ENCODE measurements at places on chromosomes 3 and 15. TPM values are rescaled to one million over a fixed set of nuclear protein-coding genes. Genes with fewer than 3 reads are reported as not detected.

DNA sequence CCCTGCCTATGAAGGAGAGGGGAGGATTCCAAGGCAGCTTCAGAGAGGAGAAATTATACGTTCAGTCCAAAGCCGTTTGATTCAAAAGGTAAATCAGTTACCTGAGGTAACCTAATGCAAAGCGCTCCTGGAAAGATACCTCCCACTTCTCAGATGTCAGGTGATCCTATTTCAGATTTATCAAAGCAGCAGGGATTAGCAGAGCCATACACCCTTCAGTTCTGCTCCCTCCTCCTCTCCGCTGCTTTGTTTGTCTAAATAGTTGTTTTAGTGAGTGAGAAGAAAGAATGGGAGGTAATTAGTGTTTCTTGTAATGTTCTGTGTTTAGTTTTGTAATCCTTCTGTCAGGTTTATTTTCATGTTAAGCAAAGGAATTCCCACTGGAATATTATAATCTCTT, 81.1 kb downstream of the SOX14 start:
- H3K4me1 ChIP-seq = no peaks in the 10 kb centered on the region
- peaks cover 68% of the 10 kb centered on the region for H3K27me3 ChIP-seq
- no peaks in the 10 kb centered on the region for H3K36me3 ChIP-seq
- no peak for DNase-seq

DNA sequence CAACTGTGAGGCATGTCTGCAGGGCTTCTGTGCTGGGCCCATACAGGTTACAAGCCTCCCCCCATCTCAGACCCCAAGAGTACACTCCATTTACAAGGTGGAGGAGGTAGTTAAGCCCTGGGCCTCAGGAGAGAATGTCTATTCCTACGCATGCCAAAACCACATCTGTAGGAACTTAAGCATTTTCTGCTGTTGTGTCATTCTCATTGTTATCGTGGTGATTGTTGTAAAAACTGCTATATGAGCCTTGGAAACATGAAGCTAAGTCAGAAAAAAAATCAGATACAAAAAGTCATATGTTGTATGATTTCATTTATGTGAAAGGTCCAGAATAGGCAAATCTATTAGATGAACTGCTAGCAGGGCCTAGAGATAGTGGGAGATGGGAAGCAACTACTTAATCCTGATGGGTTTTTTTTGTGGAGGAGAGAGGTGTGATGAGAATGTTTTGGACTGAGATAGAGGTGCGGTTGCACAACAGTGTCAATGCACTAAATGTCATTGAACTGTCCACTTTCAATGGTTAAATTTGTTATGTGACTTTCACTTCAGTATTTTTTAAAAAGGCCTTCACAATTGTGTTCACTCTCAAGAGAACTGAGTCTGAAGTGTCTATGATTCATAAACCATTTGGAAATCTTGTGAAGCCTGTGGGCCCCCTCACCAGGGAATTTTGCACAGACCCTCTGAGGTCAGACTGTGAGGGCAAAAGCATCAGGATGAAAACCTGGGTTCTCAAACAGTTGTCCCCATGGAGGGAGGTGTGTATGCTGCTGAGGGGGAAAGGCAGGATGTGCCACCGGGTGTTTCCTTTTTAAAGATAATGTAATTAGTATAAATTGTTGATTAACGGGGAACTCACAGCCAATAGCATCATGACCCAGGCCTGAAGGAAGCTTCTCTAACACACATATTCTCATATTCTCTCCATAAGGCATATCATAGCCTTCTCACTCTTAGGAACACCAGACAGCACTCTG, 3.2 kb downstream of the RTP3 start:
- no peaks in the 10 kb centered on the region for H3K4me1 ChIP-seq
- no peaks in the 10 kb centered on the region for H3K36me3 ChIP-seq
- no peaks in the 10 kb centered on the region for H3K27me3 ChIP-seq
- H3K4me3 ChIP-seq = no peak overlapping the region

- no peaks in the 10 kb centered on the region for H3K27me3 ChIP-seq
- no peak overlapping the region for H3K27ac ChIP-seq
- peak; percentile 73 for DNase-seq
Observed at GRCh38 chr15:63288778-63289378, 11.5 kb downstream of the APH1B start.

DNA sequence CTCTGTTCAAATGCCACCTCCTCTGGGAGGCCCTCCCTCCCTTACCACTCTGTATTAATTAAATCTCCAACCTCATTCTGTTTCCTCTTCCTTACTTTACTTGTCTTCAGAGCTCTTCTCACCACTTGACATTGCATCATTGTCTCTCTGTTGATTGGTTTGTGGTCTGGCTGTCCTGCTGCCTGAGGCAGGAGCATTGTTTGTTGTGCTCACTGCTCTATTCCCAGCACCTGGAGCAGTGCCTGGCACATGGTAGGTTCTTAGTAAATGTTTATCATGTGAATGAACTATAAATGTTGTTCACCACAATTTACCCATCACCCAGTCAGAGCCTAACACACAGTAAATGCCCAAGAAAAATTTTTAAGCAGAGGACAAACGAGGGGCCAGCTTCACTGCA, 6.7 kb upstream of the BFSP2 start:
- H3K36me3 ChIP-seq = no peaks in the 10 kb centered on the region
- DNase-seq = no peak
- no peak overlapping the region for H3K4me3 ChIP-seq
- no peaks in the 10 kb centered on the region for H3K4me1 ChIP-seq
- no peak overlapping the region for H3K27ac ChIP-seq
- peaks cover 13% of the 10 kb centered on the region for H3K27me3 ChIP-seq

DNA sequence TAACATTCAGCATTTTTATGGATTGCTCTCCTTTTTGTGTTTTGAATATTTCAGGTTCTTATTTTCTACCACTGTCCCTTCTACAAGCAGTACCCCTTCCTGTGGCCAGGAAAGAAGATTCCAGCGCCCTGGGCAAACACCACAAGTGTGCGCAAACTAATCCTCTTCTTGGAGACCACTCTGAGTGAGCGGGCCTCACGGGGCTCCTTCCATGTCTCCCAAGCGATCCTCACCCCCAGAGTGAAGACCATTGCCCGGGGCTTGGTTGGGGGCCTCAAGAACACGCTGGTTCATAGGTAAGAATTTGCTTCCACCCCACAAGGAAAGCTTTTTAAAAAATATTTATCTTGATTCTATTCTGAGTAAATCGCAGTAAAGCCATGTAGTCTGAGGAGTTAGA, 118.7 kb upstream of the ZBED2 start:
- no peaks in the 10 kb centered on the region for H3K36me3 ChIP-seq
- no peak for DNase-seq

GRCh38 chr3:55296791-55297190, 190.3 kb downstream of the WNT5A start:
- no peak overlapping the region for H3K4me3 ChIP-seq
- no peaks in the 10 kb centered on the region for H3K4me1 ChIP-seq
- H3K36me3 ChIP-seq = no peaks in the 10 kb centered on the region
- DNase-seq = no peak

DNA sequence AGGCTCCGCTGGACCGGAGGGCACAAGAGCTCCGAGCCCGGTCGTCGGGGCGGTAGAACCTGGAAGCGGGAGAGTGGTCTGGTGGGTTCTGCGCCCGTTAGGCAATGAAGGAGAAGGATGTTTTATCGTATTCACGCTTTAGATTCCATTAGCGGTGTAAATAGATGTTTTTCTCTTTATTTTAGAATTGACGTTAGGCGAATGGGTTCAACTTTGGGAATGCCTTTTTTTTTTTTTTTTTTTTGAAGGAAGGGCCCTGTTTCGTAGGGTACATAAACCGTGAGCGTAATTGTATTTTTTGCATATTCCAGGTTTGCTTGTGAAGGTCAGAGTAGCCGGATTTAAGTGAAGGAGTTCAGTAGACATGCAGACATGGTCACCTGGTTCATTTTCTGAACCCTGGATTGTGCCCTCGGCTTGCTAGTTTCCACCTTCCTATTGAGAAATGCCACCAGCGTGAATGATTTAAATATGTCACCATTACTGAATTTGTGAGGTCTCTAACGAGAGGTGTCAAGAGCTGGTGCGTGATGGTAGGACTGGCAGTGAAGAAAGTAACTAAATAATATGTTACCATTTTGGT, 808 bp downstream of the RBM6 start:
- peak overlapping the region; percentile 76 for H3K4me3 ChIP-seq
- no peaks in the 10 kb centered on the region for H3K36me3 ChIP-seq
- H3K4me1 ChIP-seq = no peaks in the 10 kb centered on the region
- DNase-seq = no peak
- peak overlapping the region; percentile 87 for H3K27ac ChIP-seq

DNA sequence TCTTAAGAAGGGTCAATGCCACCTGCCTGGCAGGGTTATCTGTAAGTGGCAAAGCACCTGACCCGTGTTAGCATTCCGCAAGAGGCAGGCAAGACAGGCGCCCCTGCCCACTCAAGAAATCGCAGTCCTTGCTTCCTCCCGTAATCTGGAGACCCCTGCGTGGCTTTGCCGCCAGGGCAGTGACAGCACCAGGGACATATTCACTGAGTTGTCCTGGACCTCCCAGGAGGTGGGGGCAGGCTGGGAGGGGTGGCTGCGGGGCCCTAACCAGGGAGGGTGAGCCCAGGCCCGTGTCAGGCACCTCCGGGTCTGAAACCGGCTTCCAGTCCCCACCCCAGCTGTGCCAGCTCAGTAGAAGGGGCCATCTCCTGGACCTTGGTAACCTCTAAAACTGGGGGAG, 15.8 kb upstream of the SEC13 start:
- no peak overlapping the region for H3K4me3 ChIP-seq
- no peaks in the 10 kb centered on the region for H3K36me3 ChIP-seq
- DNase-seq = no peak
- H3K4me1 ChIP-seq = no peaks in the 10 kb centered on the region
- H3K27me3 ChIP-seq = peaks cover 5% of the 10 kb centered on the region
- H3K27ac ChIP-seq = no peak overlapping the region

GRCh38 chr3:57646723-57647122, 46.2 kb downstream of the DENND6A start:
- no peaks in the 10 kb centered on the region for H3K4me1 ChIP-seq
- no peaks in the 10 kb centered on the region for H3K36me3 ChIP-seq
- no peak overlapping the region for H3K27ac ChIP-seq
- peak; percentile 4 for DNase-seq

DNA sequence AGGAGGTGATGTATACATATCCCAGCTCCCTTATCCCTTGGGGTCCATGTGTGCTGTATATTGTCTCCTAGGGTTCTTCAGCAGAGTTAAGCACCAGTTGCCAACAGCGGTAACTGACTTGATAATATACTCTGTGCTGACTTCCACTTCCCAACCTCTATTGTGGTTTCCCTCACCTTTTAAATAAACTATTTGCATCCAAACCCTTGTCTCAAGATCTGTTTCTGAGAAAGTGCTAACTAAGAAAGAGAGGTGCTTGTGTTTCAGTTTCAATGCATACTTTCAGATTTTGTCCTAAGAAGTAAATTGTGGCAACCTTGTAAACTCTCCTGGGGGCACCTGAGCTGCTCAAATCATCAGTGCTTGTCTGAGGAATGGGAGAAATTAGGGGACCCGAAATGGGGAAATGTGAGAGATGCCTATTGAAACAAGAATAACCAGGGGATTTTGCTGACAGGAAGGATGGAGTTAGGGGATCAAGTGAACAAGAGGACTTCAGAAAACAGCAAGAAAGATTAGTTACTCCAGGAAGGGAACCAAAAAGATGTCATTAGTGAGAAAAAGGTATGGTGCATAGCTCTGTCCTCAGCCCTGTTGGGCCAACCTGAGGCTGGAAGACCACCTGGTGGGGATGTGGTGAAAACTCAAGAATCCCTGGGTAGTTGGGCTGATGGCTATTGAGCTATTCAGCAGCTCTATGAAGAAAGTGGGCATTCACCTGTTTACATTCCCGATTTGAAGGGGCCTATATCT, 50.9 kb upstream of the MRPL3 start:
- no peaks in the 10 kb centered on the region for H3K27me3 ChIP-seq
- no peaks in the 10 kb centered on the region for H3K36me3 ChIP-seq

GRCh38 chr3:146544929-146545528, 622 bp upstream of the PLSCR1 start:
- no peak for DNase-seq
- peaks cover 22% of the 10 kb centered on the region for H3K4me1 ChIP-seq
- peak overlapping the region; percentile 75 for H3K4me3 ChIP-seq
- no peaks in the 10 kb centered on the region for H3K27me3 ChIP-seq

DNA sequence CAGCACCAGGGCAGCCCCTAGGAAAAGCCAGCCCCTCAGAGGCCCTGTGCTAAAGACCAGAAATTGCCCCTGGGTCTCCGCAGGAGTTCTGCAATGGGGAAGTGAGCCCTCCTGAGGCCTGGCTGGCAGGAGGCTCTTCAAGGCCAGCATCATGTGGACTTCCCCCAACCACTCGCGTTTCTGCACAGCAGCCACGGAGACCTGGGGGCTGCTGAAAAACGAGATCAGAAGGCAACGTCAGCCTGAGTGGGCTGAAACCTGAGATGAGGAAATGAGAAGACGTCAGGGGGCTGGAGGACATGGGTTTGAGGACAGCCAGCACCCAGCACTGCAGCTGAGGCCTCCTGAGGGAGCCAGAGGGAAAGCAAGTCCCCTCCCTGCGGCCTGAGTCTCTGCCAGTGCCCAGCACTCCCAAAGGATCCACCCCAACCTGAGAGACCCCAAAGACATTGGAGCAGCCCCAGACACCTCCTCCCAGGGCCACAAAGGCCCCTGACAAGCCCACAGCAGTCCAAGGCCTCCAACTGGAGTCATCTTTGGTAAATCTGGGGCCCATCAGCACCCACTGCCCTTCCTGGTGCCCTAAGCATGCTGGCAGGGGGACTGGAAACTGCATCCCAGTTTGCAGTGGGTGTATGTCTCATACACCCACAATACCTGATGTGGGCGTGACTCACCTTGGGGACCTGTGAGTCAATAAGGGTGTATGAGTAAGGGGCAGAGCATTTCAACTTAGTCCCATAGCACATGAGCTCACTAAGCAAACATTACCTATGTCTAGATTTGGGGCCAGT, 29.2 kb upstream of the CYP11A1 start:
- no peak overlapping the region for H3K27ac ChIP-seq
- no peak for DNase-seq
- H3K4me1 ChIP-seq = peaks cover 11% of the 10 kb centered on the region
- H3K27me3 ChIP-seq = no peaks in the 10 kb centered on the region
- H3K36me3 ChIP-seq = no peaks in the 10 kb centered on the region

DNA sequence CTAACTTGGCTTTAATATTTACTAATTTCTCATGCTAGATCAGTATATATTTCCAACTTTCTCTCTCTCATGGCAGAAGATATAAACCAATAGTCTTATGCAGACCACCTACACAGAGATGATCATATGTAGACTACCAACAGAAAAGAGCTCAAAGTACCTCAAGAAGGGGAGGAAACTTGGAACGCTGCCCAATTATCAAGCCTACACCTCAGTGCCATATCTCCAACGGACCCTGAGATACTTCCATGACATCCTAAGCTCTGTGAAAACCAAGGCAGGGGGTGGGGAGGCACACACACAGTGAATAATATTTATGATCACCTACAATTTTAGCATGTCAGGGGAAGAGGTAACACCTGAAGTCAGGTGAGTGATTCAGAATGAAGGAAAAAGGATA, 100.6 kb downstream of the STAG1 start:
- H3K4me1 ChIP-seq = no peaks in the 10 kb centered on the region
- no peak overlapping the region for H3K27ac ChIP-seq
- no peak overlapping the region for H3K4me3 ChIP-seq
- no peaks in the 10 kb centered on the region for H3K36me3 ChIP-seq
- DNase-seq = no peak
- no peaks in the 10 kb centered on the region for H3K27me3 ChIP-seq

GRCh38 chr15:81792646-81793045, 253.2 kb downstream of the MEX3B start:
- no peak overlapping the region for H3K4me3 ChIP-seq
- H3K27me3 ChIP-seq = peaks cover 3% of the 10 kb centered on the region
- H3K27ac ChIP-seq = no peak overlapping the region
- no peaks in the 10 kb centered on the region for H3K4me1 ChIP-seq
- H3K36me3 ChIP-seq = no peaks in the 10 kb centered on the region

LYZL4 gene
- total RNA-seq = not detected

DISP2 gene
- total RNA-seq = 0.62 TPM

CGNL1 gene
- 1.1 TPM for total RNA-seq

NEK10 gene
- 0.79 TPM for total RNA-seq

GBE1 gene
- 8.2 TPM for total RNA-seq
